Prostate gland (tissue), 2 donors: ENCODE measurements at places on chromosomes 7 and 10. TPM values are rescaled to one million over a fixed set of nuclear protein-coding genes. Genes with fewer than 3 reads are reported as not detected.

Gene SUGCT
- total RNA-seq: 2.2 TPM

Gene INSYN2A
- total RNA-seq: 0.14 TPM

Gene C10orf67
- total RNA-seq: not detected

Gene MNX1
- 2.2 TPM for total RNA-seq

Gene FXYD4
- not detected for total RNA-seq

Gene ZNF736
- 12.4 TPM for total RNA-seq

Gene CCDC71L
- total RNA-seq: 10.1 TPM

Gene PRPS1L1
- total RNA-seq: 2.7 TPM

Gene CCL26
- not detected for total RNA-seq

Gene TMEM176A
- 3.8 TPM for total RNA-seq

Gene FOXI2
- 0.17 TPM for total RNA-seq

Gene ACHE
- total RNA-seq: 6.6 TPM

Gene ITIH5
- total RNA-seq: 42.0 TPM

Gene MRLN
- total RNA-seq: not detected

Gene DEPP1
- 144 TPM for total RNA-seq

Gene RBP3
- total RNA-seq: not detected

Gene OPALIN
- total RNA-seq: 0.17 TPM

Gene FKBP9
- total RNA-seq: 137 TPM

Gene GFRA1
- 14.5 TPM for total RNA-seq

Gene PAX4
- not detected for total RNA-seq

Gene KCNH2
- 184 TPM for total RNA-seq

Gene CYP2E1
- 3.7 TPM for total RNA-seq

Gene GSTO1
- total RNA-seq: 46.8 TPM

Gene GBF1
- total RNA-seq: 53.1 TPM

Gene DNAH11
- total RNA-seq: 13.3 TPM

Gene CACNB2
- total RNA-seq: 5.5 TPM

Gene SPDYE3
- not detected for total RNA-seq

Gene HOXA6
- total RNA-seq: 6.9 TPM

Gene GSAP
- total RNA-seq: 10.0 TPM

Gene HKDC1
- 0.23 TPM for total RNA-seq

Gene NAMPT
- total RNA-seq: 108 TPM

Gene CREB5
- total RNA-seq: 0.46 TPM

Gene EGR2
- 2.5 TPM for total RNA-seq

Gene CTBP2
- total RNA-seq: 89.7 TPM

Gene PILRA
- 4.9 TPM for total RNA-seq

Gene ZNF25
- 9.8 TPM for total RNA-seq

Gene ASIC3
- total RNA-seq: 11.0 TPM

Gene MOGAT3
- not detected for total RNA-seq

Gene IKZF1
- 7.7 TPM for total RNA-seq

Gene SFTPA1
- not detected for total RNA-seq

Gene ARHGEF35
- total RNA-seq: 7.8 TPM

Gene OR2AE1
- not detected for total RNA-seq

Gene UNCX
- total RNA-seq: not detected

Gene MALRD1
- not detected for total RNA-seq

Gene TUBB8
- total RNA-seq: not detected

Gene CPEB3
- total RNA-seq: 10.6 TPM

Gene CRYGN
- not detected for total RNA-seq

Gene SEMA3C
- total RNA-seq: 66.4 TPM

Gene PON3
- 9.5 TPM for total RNA-seq
